ENCODE measurements at places on chromosomes 5 and 9. TPM values are rescaled to one million over a fixed set of nuclear protein-coding genes. Genes with fewer than 3 reads are reported as not detected.

The ACTBL2 gene
- not detected for total RNA-seq

The CTNND2 gene
- total RNA-seq: 115 TPM

The SEMA6A gene
- 37.1 TPM for total RNA-seq

The CNTNAP3B gene
- 17.7 TPM for total RNA-seq

The IL4 gene
- not detected for total RNA-seq

The PIP5K1B gene
- total RNA-seq: 4.9 TPM

The GFRA3 gene
- total RNA-seq: not detected

The PCDHGB6 gene
- total RNA-seq: 12.5 TPM

The KIAA1958 gene
- 15.2 TPM for total RNA-seq

The ACOT12 gene
- 0.98 TPM for total RNA-seq

The SCAI gene
- total RNA-seq: 54.3 TPM

The ZFP37 gene
- total RNA-seq: 21.9 TPM

The GPR150 gene
- 0.25 TPM for total RNA-seq

The TAF11L5 gene
- not detected for total RNA-seq

The NRG2 gene
- 3.9 TPM for total RNA-seq

The WNT8A gene
- total RNA-seq: under 0.01 TPM

The SMU1 gene
- total RNA-seq: 29.3 TPM

The PPP2CA gene
- total RNA-seq: 90.2 TPM

The C9orf152 gene
- not detected for total RNA-seq

The ITK gene
- not detected for total RNA-seq

The PAPPA gene
- under 0.01 TPM for total RNA-seq

The STING1 gene
- total RNA-seq: 3.2 TPM

The IL5 gene
- total RNA-seq: not detected

The LIX1 gene
- total RNA-seq: 4.7 TPM

The PDGFRB gene
- 19.4 TPM for total RNA-seq

The GRPEL2 gene
- total RNA-seq: 36.4 TPM

The MAST4 gene
- 17.7 TPM for total RNA-seq

The NUTM2G gene
- not detected for total RNA-seq

The OLFM1 gene
- 75.5 TPM for total RNA-seq

The PCDHA11 gene
- 31.7 TPM for total RNA-seq

The RUSC2 gene
- total RNA-seq: 45.2 TPM

The HSPB3 gene
- 4.7 TPM for total RNA-seq

The ASTN2 gene
- 27.3 TPM for total RNA-seq

The NME5 gene
- 11.8 TPM for total RNA-seq

The HSPA5 gene
- 40.8 TPM for total RNA-seq

The POLK gene
- total RNA-seq: 43.3 TPM

The CER1 gene
- total RNA-seq: not detected

The PNPLA7 gene
- 0.74 TPM for total RNA-seq

The CNTRL gene
- total RNA-seq: 12.0 TPM

The KIF4B gene
- 0.25 TPM for total RNA-seq

The MARVELD2 gene
- total RNA-seq: 0.98 TPM

The KLF9 gene
- total RNA-seq: 10.1 TPM

The MARCHF11 gene
- total RNA-seq: 1.5 TPM

The CWC27 gene
- 25.6 TPM for total RNA-seq

The LMAN2 gene
- 85.3 TPM for total RNA-seq

The SPINK7 gene
- total RNA-seq: not detected

The OR13C4 gene
- not detected for total RNA-seq

The KCNMB1 gene
- total RNA-seq: under 0.01 TPM

The C9orf50 gene
- total RNA-seq: not detected

The ENTPD2 gene
- 0.25 TPM for total RNA-seq

The FAM13B gene
- 64.4 TPM for total RNA-seq

The MARCHF3 gene
- 19.7 TPM for total RNA-seq

The PLAC8L1 gene
- total RNA-seq: 0.25 TPM

The IRX2 gene
- under 0.01 TPM for total RNA-seq

The MYMK gene
- total RNA-seq: not detected

The AMBP gene
- total RNA-seq: not detected

The TPD52L3 gene
- not detected for total RNA-seq

The DND1 gene
- total RNA-seq: 0.74 TPM

The SMIM32 gene
- 0.49 TPM for total RNA-seq
